ENCODE measurements at places on chromosomes 13 and 19.

GRCh38 chr13:79034341-79034740 is 371.7 kb downstream of the RBM26 start:
- DNase-seq, result no peak

DNA sequence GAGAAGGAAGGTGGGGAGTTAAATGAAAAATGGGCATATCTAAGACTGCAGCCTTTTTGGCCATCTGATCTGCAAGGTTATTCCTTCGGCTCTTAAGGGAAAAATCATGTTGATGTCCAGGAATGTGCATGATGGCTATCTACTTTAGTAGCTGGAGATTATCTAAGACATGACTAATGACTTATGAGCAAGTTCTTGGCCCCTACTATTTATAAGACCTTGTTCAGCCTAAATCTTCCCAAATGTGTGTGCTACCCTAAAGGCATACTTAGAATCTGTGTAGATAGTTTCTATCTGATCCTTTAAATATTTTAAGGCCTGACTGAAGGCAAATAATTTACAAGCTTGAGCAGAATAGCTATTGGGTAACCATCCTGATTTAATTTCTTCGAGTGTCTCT is 41.8 kb upstream of the CD177 start:
- no peak for DNase-seq

GRCh38 chr13:109784590-109785140 is 1.7 kb downstream of the IRS2 start:
- DNase-seq, result peak; percentile 76

DNA sequence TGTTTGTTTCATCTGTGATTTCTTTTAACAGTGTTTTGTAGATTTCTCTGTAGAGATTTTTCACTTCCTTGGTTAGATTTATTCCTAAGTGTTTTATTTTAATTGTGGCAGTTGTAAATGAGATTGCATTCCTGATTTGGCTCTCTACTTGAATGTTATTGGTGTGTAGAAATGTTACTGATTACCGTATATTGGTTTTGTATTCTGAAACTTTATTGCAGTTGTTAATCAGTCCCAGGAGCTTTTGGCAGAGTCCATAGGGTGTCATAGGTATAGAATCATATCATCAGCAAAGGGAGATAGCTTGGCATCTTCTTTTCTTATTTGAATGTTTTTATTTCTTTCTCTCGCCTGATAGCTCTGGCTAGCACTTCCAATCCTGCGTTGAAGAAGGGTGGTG is 1386.7 kb downstream of the SLITRK5 start:
- no peak for DNase-seq

DNA sequence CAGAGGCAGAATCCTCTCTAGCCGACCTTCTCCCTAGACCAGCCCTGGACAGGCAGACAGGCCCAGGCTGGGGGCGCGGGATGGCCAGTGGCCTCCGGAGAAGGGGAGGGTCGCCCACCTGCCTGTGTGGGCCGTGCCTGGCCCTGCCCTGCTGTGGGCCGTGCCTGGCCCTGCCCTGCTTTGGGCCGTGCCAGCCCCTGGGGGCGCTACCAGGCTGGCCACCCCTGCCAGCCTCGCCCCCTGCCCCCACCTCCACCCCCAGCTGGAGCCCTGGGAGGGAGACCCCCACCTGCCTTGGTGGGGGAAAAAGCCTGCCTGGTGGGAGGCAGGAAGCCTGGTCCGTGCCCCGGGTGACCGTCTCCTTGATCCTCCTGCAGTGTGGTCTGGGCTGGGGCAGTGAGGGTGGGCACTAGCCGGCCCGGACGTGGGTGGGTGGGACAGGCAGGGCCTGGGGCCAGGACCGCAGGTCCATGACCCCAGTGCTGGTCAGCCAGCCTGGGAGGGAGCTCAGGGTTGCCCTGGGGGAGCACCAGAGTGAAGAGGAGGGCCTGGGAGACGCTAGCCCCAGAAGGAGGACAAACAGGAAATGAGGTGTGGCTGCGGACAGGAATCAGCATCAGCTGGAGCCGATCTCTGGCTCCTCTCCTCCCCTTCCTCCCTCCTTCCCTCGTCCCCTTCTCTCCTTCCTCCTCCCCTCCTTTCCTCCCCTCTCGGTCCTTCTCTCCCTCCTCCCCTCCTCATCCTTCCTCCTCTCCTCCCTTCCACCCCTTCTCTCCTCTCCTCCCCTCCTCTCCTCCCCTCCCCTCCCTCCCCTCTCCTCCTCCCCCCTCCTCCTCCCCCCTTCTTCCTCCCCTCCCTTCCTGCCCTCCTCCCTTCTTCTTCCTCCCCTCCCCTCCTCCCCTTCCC is 5.1 kb upstream of the MKNK2 start:
- no peak for DNase-seq

DNA sequence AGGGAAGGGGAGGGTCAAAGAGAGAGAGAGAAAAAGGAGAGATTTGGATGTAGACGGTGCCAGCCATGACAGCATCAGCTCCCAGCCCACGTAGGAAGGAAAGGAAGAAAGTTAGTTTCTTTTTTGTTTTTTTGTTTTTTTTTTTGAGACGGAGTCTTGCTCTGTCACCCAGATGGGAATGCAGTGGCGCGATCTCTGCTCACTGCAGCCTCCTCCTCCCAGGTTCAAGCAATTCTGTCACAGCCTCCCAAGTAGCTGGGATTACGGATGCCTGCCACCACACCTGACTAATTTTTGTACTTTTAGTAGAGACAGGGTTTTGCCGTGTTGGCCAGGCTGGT is 27.6 kb downstream of the ELL start:
- no peak for DNase-seq

- no peak for DNase-seq
These were observed 20.0 kb downstream of the DIAPH3 start for GRCh38 chr13:60143775-60144174.

GRCh38 chr13:95982144-95982543 is 71.1 kb downstream of the UGGT2 start:
- no peak for DNase-seq

GRCh38 chr13:37407156-37407555 is 191.4 kb downstream of the POSTN start:
- DNase-seq, result no peak

DNA sequence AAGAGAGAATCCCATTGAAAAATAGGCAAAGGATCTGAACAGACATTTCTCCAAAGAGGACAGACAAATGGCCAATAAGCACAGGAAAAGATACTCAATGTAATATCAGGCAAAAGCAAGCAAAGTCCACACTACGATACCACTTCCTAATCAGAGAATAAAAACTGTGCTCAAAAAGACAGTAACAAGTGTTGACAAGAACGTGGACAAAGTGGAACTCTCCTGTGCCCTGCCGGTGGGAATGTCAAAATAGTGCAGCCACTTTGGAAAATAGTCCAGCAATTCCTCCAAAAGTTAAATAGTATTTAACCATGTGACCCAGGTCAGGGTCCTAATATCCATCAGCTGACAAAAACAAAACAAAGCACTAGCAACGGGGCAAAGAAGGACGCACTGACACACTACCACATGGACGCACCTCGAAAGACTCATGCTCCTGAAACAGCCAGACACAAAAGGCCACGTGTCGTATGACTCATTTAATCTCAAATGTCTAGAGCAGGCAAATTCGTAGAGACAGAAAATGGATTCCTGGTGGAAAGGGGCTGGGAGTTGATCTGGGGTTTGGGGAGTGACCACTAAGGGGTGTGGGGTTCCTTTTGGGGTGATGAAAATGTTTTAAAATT is 5.2 kb downstream of the MIER2 start:
- DNase-seq, result no peak

DNA sequence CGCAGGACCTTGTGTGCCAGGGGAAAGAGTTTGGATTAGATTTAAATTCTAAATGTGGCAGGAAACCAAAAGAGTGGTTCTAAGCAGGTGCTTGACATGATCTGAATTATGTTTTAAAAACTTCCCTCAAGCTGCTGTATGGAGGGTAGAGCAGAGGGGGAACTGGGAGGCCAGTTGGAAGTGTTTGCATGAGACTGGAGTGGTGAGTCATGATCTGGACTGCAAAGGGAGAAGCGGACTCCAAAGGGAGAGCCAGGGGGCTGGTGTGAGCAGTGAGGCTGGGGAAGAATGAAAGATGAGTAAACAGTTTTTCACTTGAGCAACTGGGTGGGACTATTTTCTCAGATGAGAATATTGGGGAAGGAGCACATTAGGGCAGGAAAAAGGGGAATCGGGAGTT is 206.1 kb downstream of the DNAJC15 start:
- no peak for DNase-seq

DNA sequence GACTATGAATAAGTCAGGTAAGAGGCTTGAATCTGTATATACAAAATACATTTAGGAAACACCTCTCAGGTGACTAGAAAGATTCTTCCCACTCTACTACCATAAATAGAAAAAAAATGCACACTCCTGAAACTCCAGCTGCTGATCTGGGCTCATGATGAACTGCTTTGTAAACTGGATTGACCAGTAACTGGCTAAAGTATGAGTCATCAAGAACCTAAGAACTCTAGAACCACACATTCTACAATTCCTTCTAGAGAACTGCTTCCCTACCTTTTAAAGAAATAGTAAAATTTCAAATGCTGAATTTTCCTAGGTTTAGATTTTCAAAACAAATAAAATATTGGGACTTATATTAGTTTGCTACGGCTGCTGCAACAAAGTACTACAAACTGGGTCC is 55.2 kb downstream of the ELF1 start:
- no peak for DNase-seq

GRCh38 chr13:50699874-50700663 is 143.4 kb downstream of the DLEU7 start:
- DNase-seq, result no peak

GRCh38 chr13:27641711-27642502 is 20.2 kb downstream of the POLR1D start:
- DNase-seq, result no peak

- DNase-seq, result no peak
These were observed 107.8 kb downstream of the EDNRB start for GRCh38 chr13:77810878-77811277.

DNA sequence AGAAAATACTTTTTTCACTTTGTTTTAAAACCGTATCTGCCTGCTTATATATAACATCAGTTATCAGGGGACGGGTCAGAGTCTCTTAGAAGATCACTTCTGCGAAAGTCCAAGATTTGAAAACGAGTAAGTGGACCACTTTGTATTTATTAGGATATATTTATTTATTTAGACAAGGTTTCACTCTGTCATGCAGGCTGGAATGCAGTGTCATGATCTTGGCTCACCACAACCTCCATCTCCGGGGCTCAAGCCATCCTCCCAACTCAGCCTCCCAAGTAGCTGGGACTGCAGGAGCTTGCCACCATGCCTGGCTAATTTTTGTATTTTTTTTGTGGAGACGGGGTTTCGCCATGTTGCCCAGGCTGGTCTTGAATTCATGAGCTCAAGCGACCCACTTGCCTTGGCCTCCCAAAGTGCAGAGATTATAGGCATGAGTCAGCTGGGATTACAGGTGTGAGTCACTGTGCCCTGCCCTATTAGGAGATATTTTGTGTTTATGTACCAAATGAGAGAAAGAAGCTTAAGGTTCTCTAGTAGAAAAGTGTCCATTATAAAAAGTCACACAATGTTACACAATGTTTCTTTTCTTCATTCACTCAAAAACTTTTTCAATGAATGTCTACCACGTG is 39.5 kb downstream of the RASL11A start:
- DNase-seq, result no peak

GRCh38 chr13:75181906-75182305 is 300.1 kb downstream of the TBC1D4 start:
- DNase-seq, result no peak

- no peak for DNase-seq
These were observed 32.6 kb upstream of the TCF3 start for GRCh38 chr19:1685046-1685445.

GRCh38 chr19:11137542-11138384 is 17.8 kb downstream of the SPC24 start:
- DNase-seq, result peak; percentile 51

GRCh38 chr19:35355791-35356460 is 2.3 kb upstream of the FFAR3 start:
- DNase-seq, result no peak

DNA sequence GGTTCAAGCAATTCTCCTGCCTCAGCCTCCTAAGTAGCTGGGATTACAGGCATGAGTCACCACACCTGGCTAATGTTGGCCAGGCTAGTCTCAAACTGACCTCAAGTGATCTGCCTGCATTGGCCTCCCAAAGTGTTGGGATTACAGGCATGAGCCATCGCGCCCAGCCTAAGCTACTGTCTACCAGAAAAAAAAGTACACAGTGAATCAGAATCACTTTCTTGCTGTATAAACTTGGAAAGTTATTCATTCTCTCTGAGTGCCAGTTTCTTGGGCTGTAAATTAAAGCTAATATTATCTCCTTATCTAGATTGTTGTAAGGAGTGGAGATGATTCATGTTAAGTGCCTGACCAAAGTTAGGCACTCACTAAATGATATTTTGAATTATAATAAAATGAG is 242.8 kb downstream of the ENOX1 start:
- no peak for DNase-seq

DNA sequence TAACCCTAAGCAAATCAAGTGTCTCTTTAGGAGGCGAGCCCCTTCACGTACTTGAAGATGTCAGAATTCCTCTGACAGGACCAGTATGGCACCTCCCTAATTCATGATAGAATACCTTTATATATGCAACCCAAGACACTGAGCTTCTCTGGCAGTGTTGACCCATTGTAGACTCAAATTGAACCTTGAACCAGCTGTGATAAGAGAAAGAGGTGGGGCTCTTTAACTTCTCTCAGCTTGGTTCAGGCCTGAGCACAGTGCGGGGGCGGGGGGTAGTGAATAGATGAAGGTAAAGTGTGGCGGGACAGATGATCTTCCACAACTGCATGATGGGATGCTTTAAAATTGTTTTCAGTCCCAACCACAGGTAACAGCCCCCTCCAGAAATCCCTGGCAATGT is 12.1 kb downstream of the MBNL2 start:
- no peak for DNase-seq

GRCh38 chr19:47487551-47488515 is 3.8 kb upstream of the KPTN start:
- no peak for DNase-seq

DNA sequence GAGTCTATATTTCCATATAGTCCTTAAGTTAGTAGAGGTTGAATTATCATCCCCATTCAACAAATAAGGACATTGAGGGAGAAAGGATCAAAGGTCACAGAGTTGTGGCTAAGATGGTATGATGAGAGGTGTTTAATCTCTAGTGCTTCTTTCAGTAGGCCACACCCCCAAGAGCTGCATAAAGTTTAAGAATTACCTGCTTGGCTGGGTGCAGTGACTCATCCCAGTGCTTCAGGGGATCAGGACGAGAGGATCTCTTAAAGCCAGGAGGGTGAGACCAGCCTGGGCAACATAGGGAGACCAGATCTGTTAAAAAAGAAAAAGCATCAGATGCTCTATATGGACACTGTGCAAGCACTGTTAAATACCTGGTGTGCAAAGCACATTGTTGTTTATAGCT is 560.0 kb upstream of the KLHL1 start:
- DNase-seq, result no peak

GRCh38 chr19:13436352-13436751 is 69.9 kb downstream of the CACNA1A start:
- no peak for DNase-seq

DNA sequence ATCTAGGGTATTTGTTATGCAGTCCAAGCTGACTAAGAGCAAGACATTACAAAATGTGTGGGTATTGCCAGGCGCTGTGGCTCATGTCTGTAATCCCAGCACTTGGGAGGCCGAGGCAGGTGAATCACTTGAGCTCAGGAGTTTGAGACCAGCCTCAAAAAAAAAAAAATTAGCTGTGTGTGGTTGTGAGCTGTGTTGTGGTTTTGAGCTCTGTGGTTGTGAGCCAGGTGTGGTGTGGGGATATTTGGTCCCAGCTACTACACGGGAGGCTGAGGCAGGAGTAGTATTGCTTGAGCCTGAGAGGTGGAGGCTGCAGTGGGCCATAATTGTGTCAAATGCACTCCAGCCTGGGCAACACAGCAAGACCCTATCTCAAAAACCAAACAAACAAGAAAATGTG is 5.6 kb upstream of the KEAP1 start:
- DNase-seq, result no peak

GRCh38 chr19:2089001-2089711 is 7.0 kb downstream of the MOB3A start:
- DNase-seq, result no peak
